ENCODE measurements at places on chromosomes 7 and 10.

DNA sequence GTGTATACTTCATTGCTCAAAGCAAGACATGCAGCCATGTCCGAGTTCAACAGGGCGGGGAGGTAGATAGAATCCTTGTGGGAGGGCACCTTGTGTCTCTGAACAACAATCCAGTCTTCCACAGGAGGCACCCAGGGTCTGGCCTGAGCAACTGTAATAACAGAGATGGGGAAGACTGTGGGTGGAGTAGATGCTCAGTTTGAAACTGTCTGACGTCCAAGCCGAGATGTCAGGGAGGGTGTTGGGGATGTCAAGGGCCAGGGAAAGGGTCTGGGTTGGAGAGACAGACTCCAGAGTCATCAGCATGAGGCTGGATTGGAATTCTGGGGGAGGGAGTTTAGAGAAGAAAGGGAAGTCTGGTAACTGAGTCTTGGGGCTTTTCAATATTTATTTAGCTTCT is 88.0 kb downstream of the FANK1 start:
- DNase-seq = no peak

GRCh38 chr10:17743437-17743836 is 8.6 kb upstream of the TMEM236 start:
- no peak for DNase-seq

GRCh38 chr7:1640376-1641172 is 29.5 kb upstream of the ELFN1 start:
- DNase-seq = no peak

DNA sequence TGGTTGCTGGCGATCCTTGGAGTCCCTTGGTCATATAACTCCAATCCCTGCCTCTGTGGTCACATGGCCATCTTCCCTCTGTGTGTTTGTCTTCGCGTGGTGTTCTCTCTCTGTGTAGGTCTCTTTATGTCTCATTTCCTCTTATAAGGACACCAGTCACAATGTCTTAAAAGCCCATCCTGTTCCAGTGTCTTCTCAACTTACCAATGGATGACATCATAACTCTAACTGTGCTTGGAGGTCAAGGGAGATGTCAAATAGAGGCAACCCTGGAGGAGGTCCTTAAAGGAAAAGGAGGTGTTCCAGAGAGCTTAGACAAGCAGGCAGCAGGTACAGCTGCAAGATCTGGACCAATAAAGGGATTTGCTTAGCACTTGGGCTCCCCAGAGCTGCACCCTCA is 143.0 kb downstream of the BUB3 start:
- DNase-seq = no peak

DNA sequence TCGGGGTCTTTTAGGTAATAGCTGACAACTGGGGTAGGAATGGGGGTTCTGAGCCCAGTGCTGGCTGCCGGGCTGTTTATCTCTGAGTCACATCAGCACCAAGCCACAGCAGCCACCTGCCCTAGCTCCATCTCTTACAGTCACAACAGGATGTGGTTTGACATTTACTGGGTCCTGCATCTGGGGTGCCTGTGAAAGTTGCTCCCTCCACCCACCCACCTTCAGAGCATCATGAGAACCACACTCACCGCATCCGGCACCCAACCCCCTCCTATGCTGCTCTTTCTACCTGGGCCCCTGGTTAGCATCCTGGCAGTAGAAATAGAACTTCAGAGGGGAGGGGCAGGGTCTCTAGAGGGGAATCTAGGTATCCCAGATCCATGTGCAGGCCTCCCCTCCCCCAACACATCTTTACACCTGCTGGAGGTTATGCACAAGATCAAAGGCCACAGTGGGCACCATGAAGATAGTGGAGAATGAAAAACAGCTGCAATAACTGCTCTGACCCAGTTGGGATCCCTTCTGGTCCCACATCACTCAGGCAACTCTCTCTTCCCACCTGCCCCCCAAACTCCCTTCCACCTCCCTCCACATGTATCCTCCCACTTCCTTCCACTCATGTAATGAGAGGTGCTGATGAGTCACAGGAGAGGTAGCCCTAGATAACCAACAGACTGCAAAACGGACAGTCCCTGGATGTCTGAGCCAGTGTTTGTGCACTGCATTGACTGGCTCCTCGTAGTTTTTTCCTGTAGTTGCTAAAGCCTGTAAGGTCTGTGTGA is 38.2 kb downstream of the PRSS2 start:
- DNase-seq = peak; percentile 45

- no peak for DNase-seq
Measured at GRCh38 chr7:5492020-5492635, 68.5 kb upstream of the TNRC18 start.

DNA sequence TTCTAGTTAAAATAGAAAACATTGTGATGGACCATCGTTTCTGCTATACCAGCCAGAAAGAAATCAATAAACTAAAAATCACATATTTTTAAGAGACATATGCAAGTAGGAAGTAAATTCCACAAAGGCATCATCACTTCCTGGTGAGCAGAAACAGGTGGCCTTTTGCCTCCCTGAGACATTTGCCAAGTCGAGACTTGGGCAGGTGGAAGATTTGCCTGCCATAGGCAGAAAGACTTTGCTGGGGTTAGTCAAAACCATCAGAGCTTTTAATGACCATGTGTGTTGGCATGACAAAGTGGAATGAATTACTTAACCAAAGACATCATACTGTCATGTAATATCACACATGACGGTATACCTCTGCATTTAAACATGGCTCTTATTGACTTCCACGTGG is 66.0 kb upstream of the FGL2 start:
- DNase-seq = no peak

- no peak for DNase-seq
Measured at GRCh38 chr10:75860009-75860408, 428.6 kb downstream of the LRMDA start.

GRCh38 chr10:14032406-14032998 is 298.2 kb downstream of the FRMD4A start:
- no peak for DNase-seq

DNA sequence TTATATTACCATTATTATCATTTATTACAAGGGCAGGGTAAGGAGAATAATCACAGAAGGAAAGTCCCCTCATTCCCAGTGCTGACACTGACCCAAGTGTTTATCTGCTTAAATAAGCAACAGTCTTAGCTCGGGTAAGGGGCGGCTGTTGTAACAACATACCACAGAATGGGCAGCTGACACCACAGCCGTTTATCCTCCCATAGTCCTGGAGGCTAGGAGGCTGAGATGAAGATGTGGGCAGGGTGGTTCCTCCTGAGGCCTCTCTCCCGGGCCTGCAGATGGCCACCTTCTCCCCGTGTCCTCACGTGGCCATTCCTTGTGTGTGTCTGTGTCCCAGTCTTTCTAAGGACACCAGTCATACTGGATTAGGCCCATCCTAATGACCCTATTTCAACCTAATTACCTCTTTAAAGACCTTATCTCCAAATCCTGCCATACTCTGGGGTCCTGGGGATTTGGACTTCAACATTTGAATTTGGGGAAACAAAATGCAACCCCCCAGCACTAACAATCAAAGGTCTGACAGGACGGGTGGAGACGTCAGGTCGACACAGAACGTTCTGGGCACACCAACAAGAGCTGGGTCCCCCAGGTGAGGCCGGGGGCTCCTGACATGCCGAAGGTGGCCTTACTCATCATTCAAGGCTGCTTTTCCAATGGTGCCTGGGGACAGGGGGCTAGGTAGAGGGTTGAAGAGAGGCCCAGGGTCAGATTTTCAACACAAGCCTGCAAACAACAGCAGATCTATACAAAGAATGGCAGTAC is 93.5 kb downstream of the TNS3 start:
- DNase-seq = no peak

GRCh38 chr10:30420766-30421165 is 13.2 kb upstream of the MAP3K8 start:
- no peak for DNase-seq

DNA sequence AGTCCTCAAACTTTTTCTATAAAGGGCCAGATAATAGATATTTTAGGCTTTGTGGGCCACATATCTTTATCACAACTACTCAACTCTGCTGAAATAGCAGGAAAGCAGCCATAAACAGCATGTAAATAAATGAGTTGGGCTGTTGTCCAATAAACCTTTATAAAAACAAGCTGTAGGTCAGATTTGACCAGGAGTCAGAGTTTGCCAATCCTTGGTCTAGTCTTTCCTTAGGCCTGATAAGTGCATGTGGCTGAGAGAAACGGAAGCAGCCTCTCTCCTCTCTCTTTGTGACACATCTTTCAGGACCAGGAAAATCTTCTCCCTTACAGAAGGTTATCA is 724.5 kb downstream of the GRID1 start:
- DNase-seq = no peak

DNA sequence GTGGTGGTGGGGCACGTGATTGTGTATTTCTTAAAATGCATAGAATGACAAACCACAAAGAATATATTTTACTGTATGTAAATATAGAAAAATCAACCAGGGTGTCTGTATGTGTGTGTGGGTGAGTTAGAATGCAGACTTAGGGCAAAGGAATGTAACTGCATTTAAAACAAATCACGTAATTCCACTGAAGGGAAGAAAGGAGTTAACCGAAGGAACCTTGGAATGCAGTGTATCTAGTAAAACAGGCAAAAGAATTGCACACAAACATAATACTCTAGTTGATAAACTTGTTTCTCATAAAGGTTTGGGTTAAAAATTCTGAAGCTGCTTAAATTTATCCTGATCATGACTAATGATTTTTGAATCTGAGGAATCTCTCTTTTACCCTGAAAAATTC is 134.9 kb downstream of the ADRA2A start:
- no peak for DNase-seq

- no peak for DNase-seq
Measured at GRCh38 chr10:99779335-99779734, 3.1 kb upstream of the ABCC2 start.

- DNase-seq = no peak
Measured at GRCh38 chr10:84205049-84205852, 10.9 kb downstream of the CDHR1 start.

GRCh38 chr7:31735991-31736982 is 49.3 kb downstream of the PPP1R17 start:
- no peak for DNase-seq

- no peak for DNase-seq
Measured at GRCh38 chr10:11533328-11533781, 78.1 kb downstream of the USP6NL start.

GRCh38 chr10:78925800-78926319 is 142.9 kb upstream of the ZMIZ1 start:
- no peak for DNase-seq

- DNase-seq = no peak
Measured at GRCh38 chr7:157526913-157527634, 190.3 kb downstream of the DNAJB6 start.

- peak; percentile 77 for DNase-seq
Measured at GRCh38 chr10:104337521-104337984, 712 bp downstream of the ITPRIP start.

DNA sequence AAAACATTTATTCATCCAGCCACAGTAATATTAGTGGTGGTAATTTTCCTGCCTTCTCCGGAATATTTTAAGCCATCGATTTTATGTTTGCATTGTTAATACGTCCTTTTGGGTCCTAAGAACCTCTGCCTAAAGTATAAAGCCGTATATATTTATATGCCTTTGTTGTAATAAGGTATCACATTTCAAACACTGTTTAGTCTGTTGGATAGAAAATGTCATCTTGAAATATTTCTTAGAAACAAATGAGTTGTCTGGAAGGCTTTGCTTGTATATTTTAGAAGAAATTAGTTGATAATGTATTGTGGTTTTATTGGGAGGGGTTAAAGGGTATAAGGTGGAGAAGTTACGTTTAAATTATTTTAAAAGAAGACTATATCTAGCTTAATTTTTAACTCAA is 11.1 kb downstream of the PRPF18 start:
- no peak for DNase-seq

GRCh38 chr10:95476469-95477174 is 84.5 kb downstream of the SORBS1 start:
- DNase-seq = no peak

- DNase-seq = no peak
Measured at GRCh38 chr7:80207501-80207900, 72.9 kb downstream of the GNAI1 start.

GRCh38 chr7:106905734-106906133 is 40.7 kb downstream of the PIK3CG start:
- no peak for DNase-seq

GRCh38 chr10:96415891-96416554 is 57.2 kb upstream of the OPALIN start:
- no peak for DNase-seq

- DNase-seq = no peak
Measured at GRCh38 chr7:100726996-100727761, 6.2 kb upstream of the ZAN start.

- no peak for DNase-seq
Measured at GRCh38 chr7:158034571-158034970, 553.1 kb downstream of the PTPRN2 start.

DNA sequence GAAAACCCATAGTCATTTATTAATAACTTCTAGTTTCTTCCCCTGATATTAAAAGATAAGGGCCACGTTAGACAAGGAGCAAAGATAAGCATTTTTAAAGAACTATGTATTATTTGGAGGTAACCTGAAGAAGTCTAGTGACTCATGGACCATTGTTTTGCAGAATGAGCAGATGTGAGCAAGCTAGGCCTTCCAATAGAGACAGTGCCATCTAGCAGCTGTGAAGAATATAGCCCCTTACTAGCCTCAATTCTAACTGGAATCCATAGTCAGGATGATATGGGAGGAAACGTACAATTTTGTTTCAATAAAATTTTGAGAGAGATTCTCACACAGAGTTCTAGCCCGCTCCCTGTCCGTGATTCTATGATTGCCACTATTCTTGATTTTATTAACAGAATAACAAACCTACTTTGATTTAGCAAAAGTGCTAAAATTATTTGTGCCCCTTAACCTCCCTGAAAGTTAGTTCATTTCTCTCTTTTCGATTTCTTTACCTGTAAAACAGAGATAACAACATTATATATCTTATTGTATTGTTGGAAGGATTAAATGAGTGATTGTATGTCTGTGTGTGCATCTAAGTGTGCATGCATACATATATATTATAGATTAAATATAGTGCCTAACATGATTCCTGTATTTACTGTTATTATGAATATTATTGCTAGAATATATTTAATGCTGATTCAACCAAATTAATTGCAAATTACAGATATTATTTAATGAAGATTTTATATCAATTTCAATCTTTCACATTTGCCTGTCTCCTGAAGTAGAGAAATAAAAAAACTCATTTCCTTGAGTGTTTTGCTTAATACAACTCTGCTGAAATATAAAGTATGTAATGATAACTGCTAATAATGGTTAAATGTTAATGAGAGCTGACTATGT is 22.7 kb downstream of the FAM237B start:
- no peak for DNase-seq
